ENCODE measurements at places on chromosomes 1 and 21. TPM values are rescaled to one million over a fixed set of nuclear protein-coding genes. Genes with fewer than 3 reads are reported as not detected.

DNA sequence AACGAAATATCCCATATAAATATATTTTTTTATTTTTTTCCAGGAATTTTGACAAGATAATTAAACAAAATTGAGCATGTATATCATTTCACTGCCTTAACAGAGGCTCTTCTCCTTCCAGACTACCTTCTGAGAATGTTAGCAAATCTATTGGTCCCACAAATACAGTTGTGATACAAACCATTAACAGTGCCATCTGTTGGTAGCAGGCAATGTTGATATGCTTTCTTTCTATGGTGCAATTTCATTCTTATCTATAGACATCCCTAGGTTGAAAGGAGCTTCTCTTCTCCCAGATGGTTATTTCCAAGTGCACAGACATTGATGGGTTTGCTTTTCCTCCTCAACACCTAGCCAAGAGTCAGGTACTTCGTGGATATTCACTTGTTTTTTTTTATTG lies 303.6 kb downstream of the USH2A start:
- no peaks in the 10 kb centered on the region for H3K4me1 ChIP-seq
- DNase-seq: no peak
- H3K27me3 ChIP-seq: no peaks in the 10 kb centered on the region
- H3K36me3 ChIP-seq: no peaks in the 10 kb centered on the region
- H3K4me3 ChIP-seq: no peak overlapping the region

GRCh38 chr1:11729498-11730428 lies 6.2 kb upstream of the AGTRAP start:
- peak overlapping the region; percentile 95 for H3K4me3 ChIP-seq
- peaks cover 1% of the 10 kb centered on the region for H3K36me3 ChIP-seq
- H3K4me1 ChIP-seq: peaks cover 43% of the 10 kb centered on the region
- DNase-seq: peak; percentile 53
- H3K27me3 ChIP-seq: no peaks in the 10 kb centered on the region

GRCh38 chr1:18111605-18112297 lies 4.2 kb downstream of the IGSF21 start:
- H3K27me3 ChIP-seq: peaks cover 61% of the 10 kb centered on the region
- H3K27ac ChIP-seq: no peak overlapping the region
- H3K36me3 ChIP-seq: peaks cover 2% of the 10 kb centered on the region
- H3K4me1 ChIP-seq: peaks cover 3% of the 10 kb centered on the region
- no peak for DNase-seq

- H3K27me3 ChIP-seq: peaks cover 13% of the 10 kb centered on the region
- H3K36me3 ChIP-seq: no peaks in the 10 kb centered on the region
- DNase-seq: no peak
- peaks cover 12% of the 10 kb centered on the region for H3K4me1 ChIP-seq
These were observed 17.4 kb upstream of the ENAH start for GRCh38 chr1:225670356-225670755.

DNA sequence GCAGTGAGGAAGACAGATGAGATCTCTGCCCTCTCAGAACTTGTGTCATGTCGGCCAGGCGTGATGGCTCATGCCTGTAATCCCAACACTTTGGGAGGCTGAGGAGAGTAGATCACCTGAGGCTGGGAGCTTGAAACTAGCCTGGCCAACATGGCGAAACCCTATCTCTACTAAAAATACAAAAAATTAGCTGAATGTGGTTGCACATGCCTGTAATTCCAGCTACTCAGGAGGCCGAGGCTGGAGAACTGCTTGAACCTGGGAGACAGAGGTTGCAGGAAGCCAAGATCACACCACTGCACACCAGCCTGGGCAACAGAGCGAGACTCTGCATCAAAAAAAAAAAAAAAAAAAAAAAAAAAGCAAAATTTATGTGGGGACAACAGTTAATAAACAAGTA lies 40.9 kb upstream of the RALGPS2 start:
- no peaks in the 10 kb centered on the region for H3K36me3 ChIP-seq
- DNase-seq: no peak
- H3K4me3 ChIP-seq: no peak overlapping the region
- H3K4me1 ChIP-seq: peaks cover 2% of the 10 kb centered on the region
- peaks cover 4% of the 10 kb centered on the region for H3K27me3 ChIP-seq

GRCh38 chr21:26732432-26733221 lies 112.6 kb downstream of the ADAMTS1 start:
- DNase-seq: no peak
- no peak overlapping the region for H3K27ac ChIP-seq
- no peaks in the 10 kb centered on the region for H3K4me1 ChIP-seq

DNA sequence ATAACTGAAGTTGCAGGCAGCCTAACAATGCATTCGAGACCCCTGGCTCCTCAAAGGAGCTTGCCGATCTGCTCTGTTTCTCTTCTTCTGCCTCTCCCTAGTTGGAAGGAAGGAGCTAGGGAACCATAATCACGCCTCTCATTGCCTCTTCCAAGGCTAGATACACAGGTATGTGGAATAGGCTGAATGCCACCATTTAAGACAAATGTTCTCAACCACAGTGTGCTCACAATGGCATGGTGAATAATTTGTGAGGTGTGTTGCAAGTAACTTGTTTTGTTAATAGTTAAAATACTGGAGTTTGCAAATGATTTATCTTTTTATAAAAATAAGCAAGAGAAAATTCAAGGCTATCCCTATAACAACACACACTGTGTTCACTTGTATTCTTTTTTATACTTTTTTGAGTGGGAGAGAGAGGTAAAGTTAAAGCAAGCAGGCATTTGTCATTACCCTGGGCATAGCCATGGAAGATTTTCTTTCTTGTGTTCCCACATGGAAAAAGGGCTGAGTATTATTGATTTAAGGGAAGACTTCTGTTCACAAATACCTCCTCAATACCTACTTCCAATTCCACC lies 45.4 kb upstream of the SYT6 start:
- no peaks in the 10 kb centered on the region for H3K4me1 ChIP-seq
- H3K36me3 ChIP-seq: no peaks in the 10 kb centered on the region
- H3K4me3 ChIP-seq: no peak overlapping the region
- H3K27ac ChIP-seq: no peak overlapping the region

DNA sequence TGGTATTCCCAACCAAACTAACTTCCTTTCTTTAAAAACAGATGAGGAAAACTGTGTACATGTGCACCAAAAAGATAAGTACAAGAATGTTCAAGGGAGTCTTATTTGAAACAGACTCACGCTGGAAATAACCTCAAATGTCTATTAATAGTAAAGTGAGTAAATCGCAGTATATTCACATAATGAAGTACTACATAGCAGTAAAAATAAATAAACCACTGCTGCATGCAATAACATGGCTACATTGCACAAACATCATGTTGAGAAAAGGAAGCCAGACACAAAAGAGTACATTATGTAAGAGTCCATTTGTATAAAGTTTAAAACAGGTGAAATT lies 5.2 kb upstream of the DENND2D start:
- peaks cover 8% of the 10 kb centered on the region for H3K36me3 ChIP-seq
- peak overlapping the region; percentile 15 for H3K4me3 ChIP-seq
- peak overlapping the region; percentile 18 for H3K27ac ChIP-seq

DNA sequence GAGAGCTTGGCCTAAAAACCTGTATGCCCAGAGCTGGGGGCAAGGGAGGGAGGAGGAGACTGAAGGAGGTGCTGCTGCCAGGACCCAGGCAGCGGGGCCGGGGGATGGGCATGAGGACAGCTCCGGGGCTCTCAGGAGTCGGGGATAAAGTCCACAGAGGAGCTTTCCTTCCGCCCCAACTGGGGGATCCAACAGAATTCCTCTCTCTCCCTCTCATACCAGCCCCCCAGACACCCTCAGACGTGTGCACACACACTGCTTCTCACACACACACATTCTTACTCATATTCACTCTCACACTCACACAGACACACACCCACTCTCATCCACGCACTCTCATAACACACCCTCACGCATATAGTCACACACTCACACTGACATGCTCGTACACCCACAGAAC lies 39.1 kb downstream of the SYF2 start:
- H3K36me3 ChIP-seq: no peaks in the 10 kb centered on the region
- no peak for DNase-seq
- peaks cover 14% of the 10 kb centered on the region for H3K27me3 ChIP-seq

DNA sequence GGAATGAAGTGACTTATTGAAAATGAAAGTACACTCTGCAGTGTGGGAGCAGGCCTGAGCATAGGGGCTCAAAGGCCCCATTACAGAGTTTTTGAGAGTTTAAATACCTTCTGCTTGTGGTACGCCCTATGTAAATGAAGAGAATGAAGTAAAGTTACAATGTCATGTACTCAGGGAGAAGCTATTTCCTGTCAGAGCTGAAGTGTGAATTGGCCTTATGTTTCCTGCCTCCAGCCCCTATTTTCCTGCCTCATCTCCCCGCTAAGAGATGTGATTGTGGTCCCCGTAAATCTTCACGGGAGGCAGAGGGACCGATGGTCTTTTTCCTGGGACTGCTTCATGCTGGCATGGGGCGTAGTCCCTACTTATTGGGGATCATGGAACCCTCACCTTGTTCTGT lies 2.5 kb upstream of the ZNF683 start:
- no peak for DNase-seq
- H3K36me3 ChIP-seq: peaks cover 13% of the 10 kb centered on the region

DNA sequence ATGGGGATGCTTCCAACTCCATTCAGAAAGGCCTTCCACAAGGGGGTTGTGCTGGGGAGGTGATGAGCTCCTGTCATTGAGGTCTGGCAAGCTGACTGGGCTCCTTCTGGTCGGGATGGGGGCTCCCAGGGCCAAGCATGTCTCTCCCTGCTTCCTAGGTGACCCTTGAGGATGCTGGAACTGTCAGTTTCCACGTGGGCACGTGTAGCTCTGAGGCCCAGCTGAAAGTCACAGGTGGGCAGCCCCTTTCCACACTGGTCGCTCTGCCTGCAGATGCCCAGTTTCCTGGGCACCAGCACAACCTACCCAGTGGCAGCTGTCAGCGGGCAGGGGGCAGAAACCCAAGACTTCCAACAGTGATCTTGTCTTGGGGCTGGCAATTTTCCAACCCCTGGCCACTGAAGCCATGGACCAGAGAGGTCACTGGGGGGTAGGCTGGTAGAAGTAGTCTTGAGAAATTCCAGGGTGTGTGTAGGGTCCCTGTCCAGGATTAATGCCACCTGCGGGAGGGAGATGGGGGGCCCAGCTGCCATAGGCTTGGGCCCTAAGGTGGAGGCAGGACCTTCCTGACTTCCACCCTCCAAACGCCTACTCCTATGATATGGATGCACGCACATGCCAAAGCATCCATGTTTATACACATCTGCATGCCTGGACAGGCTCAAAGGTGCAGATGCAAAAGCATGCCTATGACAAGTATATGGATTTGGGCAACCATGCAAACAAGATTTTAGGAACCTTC lies 97.1 kb downstream of the TRIM11 start:
- peak; percentile 19 for DNase-seq
- H3K4me3 ChIP-seq: no peak overlapping the region
- peaks cover 5% of the 10 kb centered on the region for H3K36me3 ChIP-seq
- H3K4me1 ChIP-seq: no peaks in the 10 kb centered on the region
- no peaks in the 10 kb centered on the region for H3K27me3 ChIP-seq

DNA sequence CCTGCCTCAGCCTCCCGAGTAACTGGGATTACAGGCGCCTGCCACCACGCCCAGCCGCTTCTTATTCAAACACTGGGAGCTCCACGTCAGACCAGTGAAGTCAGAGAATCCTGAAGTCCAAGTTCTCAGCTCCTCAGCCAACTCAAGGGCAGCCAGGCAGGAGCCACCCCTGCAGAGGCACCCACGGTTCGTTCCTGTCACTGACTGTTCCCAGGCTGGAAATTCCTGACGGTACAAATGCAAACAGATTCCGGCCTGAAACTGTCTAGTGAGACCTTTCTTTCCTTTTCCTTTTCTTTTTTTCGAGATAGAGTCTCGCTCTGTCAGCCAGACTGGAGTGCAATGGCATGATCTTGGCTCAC lies 11.7 kb downstream of the SLC35E2B start:
- DNase-seq: no peak
- no peak overlapping the region for H3K4me3 ChIP-seq
- H3K27ac ChIP-seq: peak overlapping the region; percentile 45
- H3K36me3 ChIP-seq: peaks cover 2% of the 10 kb centered on the region
- peaks cover 18% of the 10 kb centered on the region for H3K4me1 ChIP-seq

DNA sequence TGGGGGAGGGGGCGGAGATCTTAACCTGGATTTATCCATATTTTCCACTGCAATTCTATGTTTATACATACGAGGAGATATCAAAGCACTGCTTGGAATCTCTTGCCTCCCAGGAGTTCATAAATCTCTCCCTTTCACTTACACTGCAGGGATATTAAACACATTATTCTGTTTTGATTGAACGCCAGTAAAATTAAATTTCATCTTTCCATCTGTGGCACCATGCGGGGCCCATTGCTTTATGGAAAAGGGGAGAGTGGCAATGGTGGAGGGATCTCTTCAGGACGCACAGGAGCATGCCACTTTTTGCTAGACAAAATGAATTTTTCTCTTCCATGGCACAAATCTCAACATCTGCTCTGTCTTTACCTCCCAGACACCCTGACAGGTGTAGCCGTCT lies 648.0 kb upstream of the PLXNA2 start:
- H3K27me3 ChIP-seq: no peaks in the 10 kb centered on the region
- H3K4me1 ChIP-seq: no peaks in the 10 kb centered on the region
- H3K36me3 ChIP-seq: no peaks in the 10 kb centered on the region
- H3K27ac ChIP-seq: no peak overlapping the region
- no peak overlapping the region for H3K4me3 ChIP-seq
- DNase-seq: no peak

GRCh38 chr1:183836598-183836997 lies 31.7 kb downstream of the RGL1 start:
- H3K4me1 ChIP-seq: peaks cover 2% of the 10 kb centered on the region
- no peak for DNase-seq

DNA sequence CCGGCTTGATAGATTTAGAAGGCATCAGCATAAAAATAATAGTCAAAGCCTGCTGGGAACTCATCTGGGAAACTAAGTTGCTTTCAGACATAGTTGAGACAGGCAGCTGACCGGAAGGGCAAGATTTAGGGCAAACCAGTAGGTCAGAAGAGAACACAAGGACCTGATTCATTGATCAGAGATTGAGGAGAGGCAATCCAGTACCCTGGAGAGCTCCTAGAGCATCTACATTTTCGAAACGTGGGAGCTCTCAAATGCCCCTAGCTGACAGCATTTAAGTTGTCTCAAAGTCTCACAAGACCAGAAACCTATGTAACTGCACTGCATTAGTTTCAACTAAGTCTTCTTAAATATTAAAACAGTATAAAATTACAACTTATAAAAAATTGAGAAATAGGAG lies 22.9 kb upstream of the MTF2 start:
- H3K36me3 ChIP-seq: no peaks in the 10 kb centered on the region
- no peak for DNase-seq
- H3K4me3 ChIP-seq: no peak overlapping the region
- no peak overlapping the region for H3K27ac ChIP-seq

Gene TAS1R1
- not detected for total RNA-seq

Gene KIF14
- 20.1 TPM for total RNA-seq

Gene WDR3
- 26.1 TPM for total RNA-seq

Gene TFF2
- total RNA-seq: not detected

Gene NMNAT1
- total RNA-seq: 8.5 TPM

Gene MXRA8
- 0.51 TPM for total RNA-seq

Gene ANKRD34A
- 2.2 TPM for total RNA-seq

Gene SCMH1
- 25.5 TPM for total RNA-seq

Gene GRHL3
- total RNA-seq: not detected

Gene CHI3L1
- total RNA-seq: 0.37 TPM

Data from activated naive CD8-positive, alpha-beta T cell treated with anti-CD3 and anti-CD28 coated beads, Interleukin-2, amount 10 ng/mL, durations not matched to agents 7 days and 5 days (primary cell).